ENCODE measurements at places on chromosomes 6 and 20.

- peak; percentile 54 for DNase-seq
Measured at GRCh38 chr20:57346477-57346876, 4.6 kb upstream of the RAE1 start.

GRCh38 chr20:52268184-52268749, 76.7 kb upstream of the ZFP64 start:
- DNase-seq = no peak

- no peak for DNase-seq
Measured at GRCh38 chr6:163311830-163312229, 102.7 kb upstream of the QKI start.

DNA sequence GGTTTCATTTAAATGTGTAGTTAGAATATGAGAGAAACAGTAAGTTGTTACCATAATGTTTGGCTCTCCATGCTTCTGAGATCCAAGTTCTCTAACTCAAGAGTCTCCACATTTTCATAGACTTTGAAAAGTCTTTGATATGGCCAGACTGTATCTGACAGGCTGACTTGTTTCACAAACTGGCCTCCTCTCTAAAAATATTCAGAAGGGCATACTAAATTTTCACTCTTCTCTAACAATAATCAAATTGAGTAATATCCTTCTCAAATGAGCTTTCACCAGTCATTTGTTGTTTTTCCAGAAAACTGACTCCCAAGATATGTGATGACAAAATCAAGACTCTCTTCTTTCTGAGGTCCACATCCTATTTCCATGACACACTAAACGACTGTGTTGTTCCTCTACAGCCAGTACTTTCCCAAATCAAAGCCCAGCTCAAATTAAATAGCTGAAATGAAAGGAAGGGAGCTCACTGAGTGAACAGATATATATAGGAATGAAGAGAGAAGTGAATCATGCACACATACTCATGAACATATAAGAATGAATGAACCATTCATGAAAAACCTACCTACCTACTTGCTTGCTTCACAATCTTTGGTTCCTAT, 15.1 kb downstream of the HIVEP2 start:
- DNase-seq = no peak

GRCh38 chr6:33784787-33785186, 4.1 kb downstream of the LEMD2 start:
- DNase-seq = no peak

DNA sequence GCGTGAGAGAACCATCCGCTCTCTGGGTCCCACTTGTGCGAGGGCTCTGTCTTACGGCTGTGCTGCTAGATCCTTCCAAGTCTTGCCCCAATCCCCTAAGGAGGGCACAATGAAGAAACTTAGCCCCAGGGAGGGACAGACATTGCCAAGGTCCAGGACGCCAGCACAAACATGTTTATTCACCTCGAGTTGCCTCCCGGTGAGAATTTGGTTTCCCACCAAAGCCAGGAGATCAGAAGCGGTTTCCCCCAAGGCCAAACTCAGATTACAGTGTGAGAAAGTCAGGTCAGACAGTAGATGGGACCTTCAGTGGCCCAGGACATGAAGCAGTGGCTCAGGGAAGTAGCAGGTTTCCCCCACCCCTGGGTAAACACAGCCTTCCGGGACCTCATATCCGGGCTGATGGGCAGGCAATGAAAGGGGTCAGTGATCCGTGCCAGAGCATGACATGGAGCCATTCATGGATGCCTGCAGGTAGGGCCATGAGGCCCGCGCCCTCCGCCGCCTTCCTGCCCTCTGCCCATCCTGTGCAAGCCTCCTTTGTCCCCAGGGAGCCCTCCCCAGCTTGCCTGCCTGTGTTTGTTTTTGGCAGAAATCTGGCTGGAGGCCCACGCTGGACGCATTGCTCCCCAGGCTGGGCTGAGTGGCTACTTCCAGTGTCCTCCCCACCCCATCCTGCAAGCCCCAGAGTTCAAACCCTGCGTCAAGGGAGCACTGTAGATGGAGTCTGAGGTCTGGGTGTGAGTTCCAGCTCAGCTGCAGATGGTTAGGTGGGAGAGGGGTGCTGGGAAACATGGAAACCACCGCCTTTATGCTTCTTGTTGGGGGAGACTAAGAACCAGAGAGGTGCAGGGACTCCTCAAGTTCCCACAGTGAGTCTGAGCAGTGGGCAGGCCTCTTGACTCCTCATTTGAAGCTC, 2.0 kb downstream of the BPIFB2 start:
- DNase-seq = no peak

DNA sequence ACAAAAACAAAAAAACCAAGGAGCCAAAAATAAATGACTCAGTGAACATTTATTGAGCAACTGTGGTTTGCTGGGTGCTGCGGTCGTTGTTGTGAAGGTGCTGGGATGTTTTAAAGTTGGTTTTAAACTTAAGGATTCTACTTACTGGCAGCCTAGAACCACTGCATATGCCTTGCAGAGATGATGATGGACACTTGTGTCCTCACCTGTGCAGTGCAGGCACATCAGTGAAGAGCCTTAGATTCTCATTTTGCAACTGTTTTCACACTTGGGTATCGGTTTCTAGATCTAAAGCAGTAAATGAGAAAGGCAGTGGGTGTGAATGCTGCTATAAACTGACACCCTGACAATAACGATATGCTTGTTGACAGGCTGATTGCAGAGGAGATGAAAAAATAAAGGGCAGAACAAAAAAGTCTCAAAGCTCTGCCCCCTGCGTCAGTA, 68.8 kb downstream of the UTRN start:
- DNase-seq = no peak

- no peak for DNase-seq
Measured at GRCh38 chr6:46002264-46002663, 13.4 kb downstream of the CLIC5 start.

- DNase-seq = peak; percentile 62
Measured at GRCh38 chr6:170271771-170272314, 19.0 kb downstream of the DLL1 start.

DNA sequence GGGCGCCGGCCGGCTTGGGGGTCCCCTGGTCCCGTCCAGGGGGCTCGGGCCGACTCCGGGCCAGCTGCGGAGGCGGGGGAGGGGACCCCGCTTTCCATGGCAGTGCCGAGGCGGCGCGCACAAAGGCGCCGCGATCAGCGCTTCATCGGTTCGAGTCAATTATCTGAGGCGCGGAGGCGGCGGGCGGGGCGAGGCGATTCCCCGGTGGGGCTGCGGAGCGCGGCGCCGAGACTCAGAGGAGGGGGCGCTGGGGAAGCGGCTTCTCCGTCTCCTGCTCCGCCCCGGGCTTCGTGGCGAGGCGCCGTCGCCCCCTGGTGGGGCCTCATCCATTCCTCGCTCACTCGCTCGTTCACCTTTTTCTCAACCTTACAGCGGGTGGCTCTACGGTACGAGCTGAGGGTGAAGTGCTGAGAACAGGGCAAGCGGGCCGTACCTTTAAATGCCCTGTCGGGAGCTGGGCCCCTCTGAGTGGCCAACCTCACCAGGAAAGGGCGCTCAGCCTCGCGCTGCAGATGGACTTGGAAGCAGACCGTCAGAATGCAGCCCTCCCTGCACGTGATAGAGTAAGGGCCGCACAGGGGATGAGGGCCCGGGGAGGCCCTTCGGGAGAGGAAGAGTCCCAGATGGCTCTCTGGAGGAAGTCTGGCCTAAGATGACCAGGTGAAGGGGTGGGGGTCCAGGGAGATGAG, 39.9 kb downstream of the SLC52A3 start:
- peak; percentile 25 for DNase-seq

DNA sequence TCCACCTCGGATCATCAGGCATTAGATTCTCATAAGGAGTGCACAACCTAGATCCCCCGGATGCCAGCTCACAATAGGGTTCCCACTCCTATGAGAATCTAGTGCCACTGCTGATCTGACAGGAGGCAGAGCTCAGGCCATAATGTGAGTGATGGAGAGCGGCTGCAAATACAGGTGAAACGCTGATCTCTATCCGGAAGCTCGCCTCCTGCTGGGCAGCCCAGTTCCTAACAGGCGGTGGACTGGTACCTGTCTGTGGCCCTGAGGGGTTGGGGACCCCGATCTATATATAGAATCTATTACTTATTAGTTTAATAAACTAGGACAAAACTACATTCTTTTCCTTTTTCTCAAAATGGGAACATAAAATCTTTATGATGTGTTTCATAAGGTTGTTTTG, 741.9 kb downstream of the RFPL4B start:
- DNase-seq = no peak

DNA sequence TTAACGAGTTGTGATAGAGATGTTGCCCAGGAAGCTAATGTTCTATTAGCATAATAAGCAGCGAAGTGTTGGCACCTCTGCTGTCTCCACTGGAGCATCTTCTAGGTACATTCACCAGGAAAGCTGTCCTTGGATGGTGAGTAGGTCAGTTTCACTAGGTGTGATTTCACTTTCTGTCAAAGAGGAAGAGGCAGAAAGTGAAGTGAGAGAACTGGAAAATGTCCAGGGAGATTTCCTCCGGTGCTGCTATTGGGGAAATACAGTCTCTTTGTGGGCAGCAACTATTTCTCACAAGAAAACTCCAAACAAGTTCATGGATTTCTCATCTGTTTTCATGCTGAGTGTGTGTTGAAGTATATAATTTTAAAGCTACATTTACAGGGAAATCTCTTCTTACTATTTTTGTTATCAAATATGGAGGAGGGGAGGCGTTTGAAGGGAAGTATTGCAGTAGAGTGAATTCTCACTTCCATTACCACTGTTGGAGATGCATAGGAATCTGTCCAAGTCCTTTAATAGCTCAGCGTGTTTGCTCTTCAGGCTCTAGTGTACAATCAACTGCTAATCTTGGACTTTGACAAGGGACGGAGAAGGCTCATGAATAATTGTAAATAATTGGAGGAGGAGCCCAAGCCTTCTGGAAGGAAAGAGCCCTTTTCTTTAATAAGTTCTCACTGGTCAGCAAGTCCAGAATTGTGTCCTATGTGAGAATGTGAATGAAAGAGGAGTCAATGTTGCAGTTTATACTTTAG, 16.1 kb upstream of the TSBP1 start:
- DNase-seq = no peak

DNA sequence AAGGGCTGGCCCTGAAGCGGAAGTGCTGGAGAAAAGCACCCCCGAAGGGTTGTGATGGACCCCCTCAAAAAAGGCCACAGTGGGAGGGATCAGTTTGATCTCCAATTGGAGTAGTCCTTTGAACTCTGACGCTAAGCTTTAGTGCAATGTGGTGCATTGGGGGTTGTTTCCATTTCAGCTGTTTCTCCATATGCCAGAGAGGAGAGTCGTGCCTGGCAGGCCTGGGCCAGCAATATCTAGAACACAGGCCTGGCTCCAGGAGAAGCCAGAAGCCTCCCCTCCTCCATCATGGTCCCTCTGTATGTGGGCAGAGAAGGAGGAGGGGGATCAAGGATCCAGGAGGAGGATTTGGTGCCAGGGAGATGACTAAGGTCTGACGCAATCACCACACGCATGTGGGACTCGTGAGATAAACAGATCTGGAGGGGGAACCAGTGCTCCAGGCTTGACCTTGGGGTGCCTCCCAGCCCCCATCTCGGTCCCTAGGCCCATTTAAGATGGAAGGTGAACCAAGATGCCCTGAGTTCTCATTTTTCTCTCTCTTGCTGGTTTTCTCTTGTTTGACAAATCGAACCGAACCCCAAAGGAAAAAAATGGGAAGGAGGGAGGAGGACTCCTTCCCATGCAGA, 517.4 kb upstream of the JARID2 start:
- no peak for DNase-seq

DNA sequence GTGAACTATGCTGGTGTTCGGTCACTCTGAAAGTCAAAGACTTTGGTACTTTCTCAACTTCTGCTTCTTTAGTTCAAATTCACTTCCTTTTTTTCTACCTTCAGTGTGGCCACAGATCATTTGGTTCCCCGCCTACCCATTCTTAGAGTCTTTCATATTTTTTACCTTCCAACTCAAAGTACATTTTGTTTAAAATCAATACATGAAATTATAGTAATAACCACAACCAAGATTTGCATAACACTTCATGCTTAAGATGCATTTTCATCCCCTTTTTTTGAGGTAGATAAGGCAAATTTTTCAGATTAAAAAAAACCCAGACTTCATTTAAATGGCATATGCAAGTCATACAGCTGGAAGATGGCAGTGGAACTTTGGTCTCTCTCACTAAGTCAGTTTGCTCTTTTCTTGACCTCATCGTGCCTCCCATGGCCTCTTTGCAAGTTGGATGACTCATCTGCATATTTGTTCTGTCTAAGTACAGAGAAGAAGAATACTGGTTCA, 11.9 kb upstream of the CNR1 start:
- DNase-seq = no peak

GRCh38 chr6:29925321-29925720, 17.0 kb upstream of the HLA-A start:
- DNase-seq = no peak

DNA sequence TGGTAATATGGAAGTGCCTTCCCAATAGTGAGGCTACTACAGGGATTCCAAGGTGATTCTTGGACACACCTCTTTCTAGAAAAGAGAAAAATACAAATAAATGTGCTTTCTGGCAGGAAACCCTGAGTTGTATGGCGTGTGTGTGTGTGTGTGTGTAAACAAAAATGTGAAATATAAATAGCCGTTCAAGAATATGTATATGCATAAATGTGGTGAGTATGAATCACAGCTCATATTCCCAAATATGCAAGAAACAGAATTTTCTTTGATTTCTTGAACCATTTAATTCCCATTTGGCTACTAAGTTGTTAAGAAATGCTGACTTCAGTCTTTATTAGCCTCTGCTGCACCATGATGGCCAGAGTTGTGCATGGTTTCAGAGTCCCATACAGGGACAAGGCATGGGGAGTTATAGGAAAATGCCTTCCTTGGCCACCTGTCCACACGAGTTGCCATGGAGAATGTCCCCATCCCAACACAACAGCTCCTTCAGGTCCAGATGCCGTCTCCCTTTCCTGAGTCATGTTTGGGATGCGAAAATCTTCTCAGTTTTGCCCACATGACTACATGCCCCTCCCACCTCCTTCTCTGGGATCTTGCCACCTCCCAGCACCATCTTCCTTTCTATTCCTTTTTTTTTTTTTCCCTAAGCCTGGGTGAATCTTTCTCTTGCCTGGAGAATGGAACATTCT, 312.4 kb upstream of the ECI2 start:
- DNase-seq = no peak

GRCh38 chr20:36418711-36419110, 112.6 kb downstream of the DLGAP4 start:
- no peak for DNase-seq

DNA sequence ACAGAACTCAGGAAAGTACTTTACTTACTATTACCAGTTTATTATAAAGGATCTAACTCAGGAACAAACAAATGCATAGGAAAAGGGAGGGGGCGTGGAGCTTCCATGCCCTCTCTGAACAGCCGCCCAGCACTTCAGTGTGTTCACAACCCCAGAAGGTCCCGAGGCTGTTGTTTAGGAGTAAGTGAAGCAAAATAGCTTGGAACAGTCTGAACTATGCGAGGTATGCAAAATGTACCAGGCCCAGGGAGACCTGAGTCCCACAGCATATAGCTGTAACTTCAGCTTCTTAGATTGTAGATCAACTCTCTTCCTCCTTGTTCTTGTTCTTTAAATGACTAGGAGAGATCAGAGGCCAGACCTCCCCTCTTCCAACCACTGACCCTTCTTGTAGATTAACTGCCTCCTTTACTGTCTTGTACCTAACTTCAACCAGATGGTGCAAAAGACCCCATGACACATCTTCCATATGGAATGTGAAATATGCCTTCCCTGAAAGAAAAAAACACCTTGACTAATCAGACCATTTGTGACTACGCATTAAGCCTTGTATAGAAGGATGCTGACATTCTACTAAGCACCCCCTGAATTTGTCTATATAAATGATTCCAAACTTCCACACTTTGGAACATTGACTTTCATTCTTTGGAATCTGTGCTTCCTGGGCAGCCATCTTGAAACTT, 98.8 kb upstream of the SNX9 start:
- no peak for DNase-seq

- no peak for DNase-seq
Measured at GRCh38 chr6:170344631-170345576, 38.3 kb downstream of the FAM120B start.

- no peak for DNase-seq
Measured at GRCh38 chr6:153207006-153207405, 75.9 kb upstream of the RGS17 start.

Measured in stimulated activated naive CD4-positive, alpha-beta T cell treated with Interleukin-2 at 50 U/mL for 16 hours (primary cell).